Endodermal cell (in vitro differentiated cells): ENCODE measurements at places on chromosomes 3 and 15. TPM values are rescaled to one million over a fixed set of nuclear protein-coding genes. Genes with fewer than 3 reads are reported as not detected.

GRCh38 chr3:155535098-155535497 is 209.8 kb downstream of the PLCH1 start:
- DNase-seq = no peak
- H3K36me3 ChIP-seq = peaks cover 3% of the 10 kb centered on the region
- no peak overlapping the region for H3K4me3 ChIP-seq
- H3K4me1 ChIP-seq = no peaks in the 10 kb centered on the region

GRCh38 chr3:157443905-157444796 is 7.5 kb downstream of the PTX3 start:
- no peak overlapping the region for H3K27ac ChIP-seq
- no peak overlapping the region for H3K4me3 ChIP-seq
- H3K27me3 ChIP-seq = peaks cover under 1% of the 10 kb centered on the region
- H3K4me1 ChIP-seq = no peaks in the 10 kb centered on the region
- no peak for DNase-seq

DNA sequence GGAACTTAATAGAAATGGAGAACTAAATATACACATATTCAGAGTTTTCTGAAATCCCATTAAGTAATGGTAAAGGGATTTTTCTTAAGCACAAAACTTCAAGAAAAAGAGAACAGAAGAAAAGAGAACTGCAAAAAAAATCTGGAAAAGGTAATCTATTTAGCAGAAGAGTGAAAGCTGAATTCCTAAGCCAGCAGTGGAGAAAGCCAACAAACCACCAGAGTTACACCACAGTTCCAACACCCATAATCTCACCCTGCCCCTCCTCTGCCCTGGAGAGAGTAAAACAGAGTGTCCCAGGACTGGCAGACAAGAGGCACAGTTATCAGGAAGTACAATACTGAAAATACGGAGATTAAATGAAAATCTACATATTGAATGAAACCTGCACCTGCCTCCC is 29.4 kb downstream of the TP53BP1 start:
- no peak for DNase-seq
- no peaks in the 10 kb centered on the region for H3K27me3 ChIP-seq
- no peak overlapping the region for H3K27ac ChIP-seq
- no peak overlapping the region for H3K4me3 ChIP-seq
- no peaks in the 10 kb centered on the region for H3K4me1 ChIP-seq

GRCh38 chr3:46202535-46202934 is 5.6 kb downstream of the CCR1 start:
- H3K4me1 ChIP-seq = no peaks in the 10 kb centered on the region
- H3K27ac ChIP-seq = no peak overlapping the region
- H3K36me3 ChIP-seq = no peaks in the 10 kb centered on the region

DNA sequence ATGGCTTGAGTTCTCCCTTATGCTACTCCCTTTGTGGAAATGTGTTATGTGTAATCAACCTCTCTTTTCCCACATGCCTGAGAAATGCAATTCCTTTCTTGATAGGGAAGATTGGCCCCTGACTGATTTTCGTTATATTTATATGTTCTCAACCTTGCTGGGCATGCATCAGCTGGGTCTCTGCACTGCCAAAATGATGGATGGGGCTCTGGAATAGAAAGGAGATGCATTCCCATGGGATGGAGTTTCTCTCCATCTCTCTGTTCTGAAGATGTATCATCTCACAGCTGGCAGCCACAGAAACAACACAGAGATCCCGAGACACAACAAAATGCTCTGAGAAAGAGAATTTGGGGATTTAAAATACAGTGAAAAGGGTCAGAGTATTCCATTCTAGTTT is 327.7 kb upstream of the LMCD1 start:
- H3K27me3 ChIP-seq = no peaks in the 10 kb centered on the region
- no peak overlapping the region for H3K4me3 ChIP-seq
- no peak for DNase-seq
- no peak overlapping the region for H3K27ac ChIP-seq

- H3K27me3 ChIP-seq = no peaks in the 10 kb centered on the region
- peak overlapping the region; percentile 41 for H3K4me3 ChIP-seq
- DNase-seq = no peak
- H3K27ac ChIP-seq = no peak overlapping the region
- no peaks in the 10 kb centered on the region for H3K4me1 ChIP-seq
Measured at GRCh38 chr3:43582866-43583265, 38.9 kb downstream of the ANO10 start.

- H3K27me3 ChIP-seq = peaks cover 14% of the 10 kb centered on the region
- H3K4me3 ChIP-seq = no peak overlapping the region
- H3K27ac ChIP-seq = no peak overlapping the region
- no peaks in the 10 kb centered on the region for H3K4me1 ChIP-seq
- H3K36me3 ChIP-seq = no peaks in the 10 kb centered on the region
- DNase-seq = no peak
Measured at GRCh38 chr3:102225407-102226132, 209.2 kb upstream of the ZPLD1 start.

DNA sequence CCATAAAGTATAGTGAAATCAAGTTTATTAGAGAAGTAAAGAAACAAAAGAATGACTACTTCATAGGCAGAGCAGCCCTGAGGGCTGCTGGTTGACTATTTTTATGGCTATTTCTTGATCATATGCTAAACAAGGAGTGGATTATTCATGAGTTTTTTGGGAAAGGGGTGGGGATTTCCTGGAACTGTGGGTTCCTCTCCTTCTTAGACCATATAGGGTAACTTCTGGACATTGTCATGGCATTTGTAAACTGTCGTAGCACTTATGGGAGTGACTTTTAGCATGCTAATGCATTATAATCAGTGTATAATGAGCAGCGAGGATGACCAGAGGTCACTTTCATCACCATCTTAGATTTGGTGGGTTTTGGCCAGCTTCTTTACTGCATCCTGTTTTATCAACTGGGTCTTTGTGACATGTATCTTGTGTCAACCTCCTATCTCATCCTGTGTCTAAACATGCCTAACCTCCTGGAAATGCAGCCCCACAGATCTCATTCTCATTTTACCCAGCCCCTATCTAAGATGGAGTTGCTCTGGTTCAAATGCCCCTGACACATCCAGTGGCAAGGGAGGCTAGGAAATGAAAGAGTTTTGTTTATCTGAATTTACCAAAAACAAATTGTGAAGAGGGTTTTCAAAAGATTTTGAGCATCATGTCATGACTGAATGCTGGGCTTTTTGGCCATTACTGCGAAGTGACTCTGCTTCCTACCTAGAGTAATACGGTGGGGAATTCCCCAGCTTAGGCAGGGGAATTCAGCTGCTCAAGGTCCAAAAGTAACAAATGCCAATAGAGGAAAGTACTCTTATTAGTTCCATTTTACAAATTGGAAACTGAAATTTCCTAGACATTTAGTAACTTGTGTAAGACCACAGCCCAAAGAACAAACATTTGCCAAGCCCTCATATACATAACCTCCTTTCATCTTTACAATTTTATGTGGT is 6.2 kb upstream of the SPSB4 start:
- H3K27me3 ChIP-seq = peaks cover 22% of the 10 kb centered on the region
- no peak for DNase-seq
- no peaks in the 10 kb centered on the region for H3K4me1 ChIP-seq

GRCh38 chr3:188362405-188362831 is 208.5 kb downstream of the LPP start:
- no peaks in the 10 kb centered on the region for H3K27me3 ChIP-seq
- no peak for DNase-seq
- no peaks in the 10 kb centered on the region for H3K4me1 ChIP-seq
- no peak overlapping the region for H3K4me3 ChIP-seq

DNA sequence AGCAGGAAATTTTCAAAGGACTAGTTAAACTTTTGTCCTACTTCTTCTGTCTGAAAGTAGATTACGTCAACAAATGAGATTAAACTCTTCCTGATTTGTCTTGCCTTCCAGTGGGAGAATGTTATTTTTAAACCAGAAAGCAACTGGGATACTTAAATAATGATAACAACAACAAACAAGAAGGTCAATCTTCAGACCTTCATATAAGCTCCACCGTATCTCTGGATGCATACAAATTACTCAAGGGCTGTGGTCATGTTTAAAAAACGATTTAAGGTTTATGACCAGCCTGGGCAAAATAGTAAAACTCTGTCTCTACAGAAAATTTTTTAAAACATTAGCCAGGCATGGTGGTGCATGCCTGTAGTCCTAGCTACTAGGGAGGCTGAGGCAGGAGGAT is 145.3 kb upstream of the NPHP3 start:
- DNase-seq = no peak
- H3K4me1 ChIP-seq = peaks cover 1% of the 10 kb centered on the region
- no peaks in the 10 kb centered on the region for H3K27me3 ChIP-seq
- no peak overlapping the region for H3K27ac ChIP-seq
- H3K4me3 ChIP-seq = no peak overlapping the region

DNA sequence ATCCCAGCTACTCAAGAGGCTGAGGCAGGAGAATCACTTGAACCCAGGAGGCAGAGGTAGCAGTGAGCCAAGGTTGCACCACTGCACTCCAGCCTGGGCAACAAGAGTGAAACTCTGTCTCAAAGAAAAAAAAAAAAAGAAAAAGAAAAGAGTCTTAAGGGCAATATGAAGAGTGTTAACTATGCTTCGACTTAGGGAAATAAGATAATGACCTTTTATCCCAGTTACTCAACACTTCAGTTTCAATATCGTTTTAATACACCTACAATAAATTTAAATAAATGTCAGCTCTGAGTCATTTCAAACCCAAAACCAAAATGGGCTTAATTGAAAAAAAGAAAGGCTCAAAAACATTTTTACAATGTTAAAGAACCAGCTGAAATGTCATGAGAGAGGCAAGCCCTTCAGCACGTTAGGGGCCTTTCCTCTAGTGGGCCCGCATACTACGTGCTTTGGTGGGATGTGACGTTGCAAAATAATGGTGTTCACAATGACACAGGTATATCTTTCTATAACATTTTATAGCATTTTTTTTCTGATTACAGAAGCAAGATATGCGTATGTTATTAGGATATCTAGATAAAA is 15.3 kb downstream of the FYCO1 start:
- no peak overlapping the region for H3K4me3 ChIP-seq
- no peak overlapping the region for H3K27ac ChIP-seq
- DNase-seq = no peak

GRCh38 chr3:30017901-30018300 is 588.5 kb upstream of the TGFBR2 start:
- peaks cover 2% of the 10 kb centered on the region for H3K4me1 ChIP-seq
- H3K27ac ChIP-seq = no peak overlapping the region
- DNase-seq = peak; percentile 43
- H3K27me3 ChIP-seq = no peaks in the 10 kb centered on the region

GRCh38 chr15:80437334-80437891 is 33.2 kb downstream of the ARNT2 start:
- no peak for DNase-seq
- H3K27ac ChIP-seq = no peak overlapping the region
- no peaks in the 10 kb centered on the region for H3K4me1 ChIP-seq
- H3K36me3 ChIP-seq = no peaks in the 10 kb centered on the region
- H3K4me3 ChIP-seq = no peak overlapping the region

DNA sequence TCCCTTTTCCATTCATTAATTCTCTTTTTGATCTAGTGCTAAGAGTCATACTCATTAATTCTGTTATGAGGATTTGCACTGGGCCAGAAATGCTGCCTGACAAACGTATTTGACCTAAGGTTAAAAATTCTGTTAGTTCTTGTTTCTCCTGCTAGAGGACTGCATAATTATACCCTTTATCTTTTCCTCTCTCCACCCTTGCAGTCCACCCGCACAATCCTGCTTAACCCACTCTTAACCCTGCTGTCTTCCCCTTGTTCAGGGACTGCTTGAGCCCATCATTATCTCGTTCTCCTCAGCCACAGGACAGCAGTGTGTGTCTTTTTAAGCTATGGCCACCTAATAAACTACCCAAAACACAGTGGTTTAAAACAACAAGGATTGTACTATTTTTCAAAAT is 31.1 kb upstream of the DYNC1LI1 start:
- H3K36me3 ChIP-seq = no peaks in the 10 kb centered on the region
- no peak for DNase-seq
- no peaks in the 10 kb centered on the region for H3K27me3 ChIP-seq
- peaks cover 6% of the 10 kb centered on the region for H3K4me1 ChIP-seq
- no peak overlapping the region for H3K27ac ChIP-seq

- DNase-seq = no peak
- no peaks in the 10 kb centered on the region for H3K36me3 ChIP-seq
- no peak overlapping the region for H3K27ac ChIP-seq
- H3K4me3 ChIP-seq = no peak overlapping the region
- no peaks in the 10 kb centered on the region for H3K4me1 ChIP-seq
Measured at GRCh38 chr3:99878005-99878404, 60.3 kb downstream of the CMSS1 start.

DNA sequence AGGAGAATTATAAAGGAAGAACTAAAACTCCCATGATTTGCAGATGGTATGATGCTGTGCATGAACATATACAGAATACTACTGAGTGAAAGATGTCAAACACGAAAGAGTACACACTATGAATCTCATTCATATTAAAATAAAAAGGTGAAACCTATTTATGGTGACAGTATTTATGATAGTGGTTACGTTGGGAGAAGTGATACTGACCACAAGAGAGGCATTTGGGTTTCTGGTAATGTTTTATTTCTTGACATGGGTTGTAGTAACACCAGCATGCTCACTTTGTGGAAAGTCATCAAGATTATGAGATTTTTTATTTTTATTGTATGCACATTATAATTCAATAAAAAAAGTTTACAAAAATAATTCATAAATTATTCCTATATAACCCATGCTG is 324.0 kb downstream of the GAP43 start:
- H3K27me3 ChIP-seq = no peaks in the 10 kb centered on the region
- no peaks in the 10 kb centered on the region for H3K4me1 ChIP-seq
- no peak for DNase-seq
- no peak overlapping the region for H3K27ac ChIP-seq

- H3K4me1 ChIP-seq = peaks cover 8% of the 10 kb centered on the region
- H3K27ac ChIP-seq = no peak overlapping the region
- no peaks in the 10 kb centered on the region for H3K36me3 ChIP-seq
Measured at GRCh38 chr3:123755085-123755484, 129.0 kb downstream of the MYLK start.

DNA sequence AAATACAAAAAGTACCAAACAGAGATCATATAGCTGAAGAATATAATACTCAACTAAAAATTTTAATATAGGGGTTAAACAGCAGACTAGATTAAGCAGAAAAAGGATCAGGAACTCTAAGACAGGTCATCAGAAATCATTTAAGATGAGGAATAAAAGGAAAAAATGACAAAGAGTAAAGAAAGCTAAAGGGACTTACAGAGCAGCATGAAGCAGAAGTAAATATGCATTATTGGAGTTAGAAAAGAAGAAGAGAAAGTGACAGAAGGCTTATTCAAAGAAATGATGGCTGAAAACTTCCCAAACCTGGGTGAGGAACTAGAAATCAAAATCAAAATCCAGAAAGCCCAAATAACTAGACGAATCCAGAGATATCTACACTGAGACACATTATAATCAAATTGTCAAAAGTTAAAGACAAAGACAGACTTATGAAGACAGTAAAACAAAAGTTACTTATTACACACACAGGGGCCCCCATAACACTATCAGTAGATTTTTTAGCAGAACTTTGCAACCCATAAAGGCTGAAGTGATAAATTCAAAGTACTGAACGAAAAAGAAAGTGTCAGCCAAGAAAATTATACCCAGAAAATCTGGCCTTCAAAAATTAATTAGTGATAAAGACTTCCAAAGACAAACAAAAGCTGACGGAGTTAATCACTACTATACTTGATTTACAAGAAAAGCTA is 95.6 kb downstream of the SCAPER start:
- H3K27ac ChIP-seq = no peak overlapping the region
- no peaks in the 10 kb centered on the region for H3K27me3 ChIP-seq
- DNase-seq = no peak
- no peaks in the 10 kb centered on the region for H3K36me3 ChIP-seq
- no peaks in the 10 kb centered on the region for H3K4me1 ChIP-seq
- no peak overlapping the region for H3K4me3 ChIP-seq

SCAP gene
- total RNA-seq = 102 to 105 TPM (median 104 TPM) in 3 replicates

KIF15 gene
- total RNA-seq = 14.7 and 16.2 TPM in 2 replicates

TASOR gene
- 55.1 and 62.5 TPM in 2 replicates for total RNA-seq
